Dermis microvascular lymphatic vessel endothelial cell (primary cell): ENCODE measurements at places on chromosomes 12 and 14. TPM values are rescaled to one million over a fixed set of nuclear protein-coding genes. Genes with fewer than 3 reads are reported as not detected.
A peak's percentile ranks its signal among the peaks of the same experiment; 100 is the strongest.

The APPL2 gene
- 13.5 and 16.9 TPM in 2 replicates for total RNA-seq

- DNase-seq: no peak
Measured at GRCh38 chr12:53777936-53778644, 26.3 kb upstream of the CISTR start.

GRCh38 chr12:6772726-6773589 is 638 bp downstream of the LAG3 start:
- DNase-seq: no peak

The HOXC9 gene
- total RNA-seq: 0.13 and 1.3 TPM in 2 replicates

DNA sequence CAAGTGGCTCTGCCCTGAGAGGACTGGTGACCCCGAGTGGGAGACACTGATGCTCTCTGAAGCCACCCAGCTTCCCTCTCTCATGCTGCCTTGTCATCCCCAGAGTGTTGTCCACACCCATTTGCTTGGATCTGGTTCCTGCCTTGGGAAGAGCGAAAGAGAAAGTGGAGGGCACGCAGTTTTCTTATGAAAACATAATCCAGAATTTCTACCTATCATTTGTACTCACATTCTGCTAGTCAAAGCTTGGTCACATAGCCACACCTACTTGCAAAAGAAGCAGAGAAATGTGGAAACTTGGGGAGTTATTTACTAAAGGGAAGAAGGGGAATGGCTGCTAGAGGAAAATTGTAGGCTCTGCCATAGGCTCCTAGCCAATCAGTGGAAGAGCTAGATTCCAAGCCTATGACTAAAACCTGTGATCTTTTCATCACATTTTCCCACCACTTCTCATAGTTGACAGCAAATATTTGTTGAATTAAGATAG is 326.3 kb downstream of the ZFP36L1 start:
- no peak for DNase-seq

GRCh38 chr14:33596211-33597080 is 354.4 kb downstream of the EGLN3 start:
- peak; percentile 68 for DNase-seq

The GPX2 gene
- not detected in 2 replicates for total RNA-seq

GRCh38 chr14:77014734-77015133 is 13.8 kb downstream of the IRF2BPL start:
- no peak for DNase-seq

- DNase-seq: no peak
Measured at GRCh38 chr12:6603095-6603567, 4.0 kb downstream of the CHD4 start.

The KLRB1 gene
- not detected in 2 replicates for total RNA-seq

DNA sequence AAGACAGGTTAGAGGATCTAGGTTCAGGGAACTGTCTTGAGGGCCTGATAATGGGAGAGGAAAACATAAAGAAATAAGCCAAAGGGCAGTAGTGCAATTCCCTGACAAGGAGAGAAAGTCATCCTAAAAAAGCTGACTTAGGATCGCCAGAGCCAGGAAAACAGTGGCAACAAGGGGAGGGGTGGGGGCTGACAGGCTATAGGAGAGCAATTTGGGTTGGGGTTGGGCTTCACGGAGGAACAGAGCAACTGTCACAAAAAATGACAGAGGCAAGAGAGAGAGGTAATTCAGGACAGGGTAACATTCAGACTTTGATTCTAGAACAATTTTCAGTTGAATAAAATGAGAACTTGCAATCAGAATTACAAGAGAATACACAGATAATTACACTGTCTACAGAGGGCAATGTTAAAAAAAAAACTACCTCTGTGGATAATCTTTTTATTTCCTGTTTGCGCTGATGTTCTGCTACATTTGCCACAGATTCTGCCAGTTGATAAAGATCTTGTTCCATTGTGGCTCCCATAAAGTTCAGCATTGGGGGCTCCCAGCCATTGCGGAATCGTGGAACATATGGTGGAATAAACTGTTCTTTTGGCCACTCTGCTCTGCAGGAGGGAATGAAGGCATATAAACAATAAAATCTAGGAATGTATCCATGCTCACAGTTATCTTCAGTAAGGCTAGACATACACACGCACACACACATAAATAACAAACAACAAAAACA is 138.6 kb downstream of the EPS8 start:
- DNase-seq: peak; percentile 17

- no peak for DNase-seq
Measured at GRCh38 chr12:14982562-14982961, 9.7 kb downstream of the PDE6H start.

- no peak for DNase-seq
Measured at GRCh38 chr14:77230914-77231313, 40.1 kb downstream of the NGB start.

- peak; percentile 73 for DNase-seq
Measured at GRCh38 chr12:75623631-75624154, 112.3 kb upstream of the KRR1 start.

- DNase-seq: no peak
Measured at GRCh38 chr12:100332852-100333251, 24.0 kb upstream of the SLC17A8 start.

- DNase-seq: peak; percentile 21
Measured at GRCh38 chr12:27244689-27245488, 803 bp downstream of the STK38L start.

- DNase-seq: peak; percentile 94
Measured at GRCh38 chr12:12776261-12776660, 9.2 kb upstream of the APOLD1 start.

DNA sequence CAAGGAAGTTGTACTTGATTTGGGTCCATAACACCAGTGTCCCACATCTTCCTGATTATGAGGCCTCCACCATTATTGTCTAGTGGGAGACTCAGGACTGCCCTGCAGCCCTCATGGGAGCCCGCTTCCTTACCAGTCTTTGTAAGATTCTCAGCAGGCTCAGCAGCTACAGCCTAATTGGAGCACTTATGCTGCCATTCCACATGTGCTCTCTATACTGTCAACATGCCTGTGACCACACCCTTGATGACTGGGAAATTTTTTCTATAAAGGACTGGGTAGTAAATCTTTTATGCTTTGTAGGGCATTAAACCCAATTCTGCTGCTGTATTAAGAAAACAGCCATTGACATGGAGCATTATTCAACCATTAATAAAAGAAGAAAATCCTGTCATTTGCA is 145.5 kb upstream of the IGF1 start:
- DNase-seq: no peak

The PGF gene
- 34.1 and 44.8 TPM in 2 replicates for total RNA-seq

DNA sequence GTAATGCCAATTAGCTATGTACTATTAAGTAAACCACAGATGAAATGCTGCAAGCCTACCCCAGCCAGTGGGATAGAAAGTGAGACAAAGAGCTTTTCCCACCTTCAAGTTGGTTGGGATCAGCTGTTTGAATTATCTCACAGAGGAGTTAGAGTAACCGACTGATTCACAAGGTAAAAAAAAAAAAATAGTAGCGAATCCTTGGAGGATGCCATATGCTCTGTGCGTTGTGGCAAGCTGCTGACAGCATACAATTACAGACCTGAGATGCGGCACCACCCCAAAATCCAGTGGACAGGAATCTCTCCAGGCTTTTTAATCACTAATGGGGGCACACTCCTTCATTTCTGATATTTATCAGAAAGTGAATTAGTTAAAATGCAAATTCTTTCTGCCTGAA is 157.0 kb upstream of the RMST start:
- no peak for DNase-seq

The LALBA gene
- not detected in 2 replicates for total RNA-seq

The VRTN gene
- not detected in 2 replicates for total RNA-seq

The C14orf132 gene
- total RNA-seq: 3.5 and 5.2 TPM in 2 replicates

DNA sequence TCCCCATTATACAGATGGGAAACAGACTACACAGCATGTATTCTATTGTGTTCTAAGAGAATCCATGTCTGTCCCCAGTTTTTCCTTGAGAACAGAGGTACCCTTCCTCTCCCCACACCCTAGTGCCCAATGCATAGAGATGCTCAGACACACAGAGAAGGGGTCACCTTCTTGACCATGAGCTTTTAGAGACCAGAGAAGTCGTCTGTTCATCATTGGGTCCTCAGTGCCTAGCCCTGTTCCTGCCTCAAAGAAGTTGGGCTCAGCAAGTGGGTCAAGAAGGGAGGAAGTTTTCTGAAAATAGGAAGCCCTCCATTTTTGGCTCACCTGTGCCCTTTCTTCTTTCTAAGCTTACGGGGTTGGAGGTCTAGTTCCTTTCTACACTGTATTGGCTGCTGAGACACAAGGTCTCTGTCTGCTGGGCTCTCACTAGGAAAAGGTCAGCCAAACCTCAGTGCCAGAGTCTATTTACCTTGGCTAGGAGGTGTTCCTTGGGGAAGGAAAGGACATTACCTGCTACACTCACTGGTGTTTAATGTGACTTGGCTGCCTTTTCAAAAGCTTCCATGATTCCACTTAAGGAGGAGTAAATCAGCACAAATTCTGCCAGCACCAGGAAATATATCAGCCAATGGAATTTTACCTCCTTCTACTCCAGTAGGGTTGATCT is 198.5 kb upstream of the PWP1 start:
- no peak for DNase-seq

- no peak for DNase-seq
Measured at GRCh38 chr14:36859119-36859518, 197.5 kb downstream of the PAX9 start.

DNA sequence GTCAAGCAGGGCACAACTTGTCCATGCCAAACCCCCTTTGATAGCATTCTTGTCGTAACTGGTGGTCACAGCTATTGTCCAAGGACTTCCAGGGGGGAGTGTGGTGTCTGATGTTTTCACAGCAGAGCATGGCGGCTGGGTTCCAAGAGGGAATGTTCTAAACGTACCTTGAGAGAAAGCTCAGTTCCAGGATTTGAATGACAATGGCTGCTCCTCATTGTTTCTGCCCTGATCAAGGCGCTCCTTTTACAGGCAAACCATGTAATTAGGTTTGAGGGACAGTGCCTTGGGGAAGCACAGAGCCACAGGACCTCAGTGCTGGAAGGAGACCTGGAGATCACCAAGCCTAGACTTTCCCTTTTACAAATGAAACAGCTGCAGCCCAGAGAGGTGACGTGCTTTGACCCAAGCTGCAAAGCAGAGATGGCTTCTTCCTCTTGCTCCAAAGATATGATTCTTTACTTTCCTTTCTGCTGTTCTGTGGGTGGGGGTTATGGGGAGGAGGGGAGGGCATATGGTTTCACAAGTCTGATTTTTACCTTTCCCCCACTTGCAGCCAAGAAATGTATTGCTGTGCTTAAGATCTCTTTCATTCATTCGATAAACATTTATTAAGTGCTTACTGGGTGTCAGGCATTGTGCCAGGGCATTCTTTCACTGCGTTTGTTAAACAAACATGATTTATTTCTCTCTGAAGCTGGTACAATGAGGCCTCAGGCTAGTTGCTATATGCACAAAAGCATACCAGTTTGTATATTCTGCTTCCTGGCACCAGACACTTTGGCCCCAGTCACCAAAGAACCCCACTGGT is 172.8 kb downstream of the KTN1 start:
- peak; percentile 91 for DNase-seq

- no peak for DNase-seq
Measured at GRCh38 chr12:2753536-2753935, 41.2 kb upstream of the FKBP4 start.

- no peak for DNase-seq
Measured at GRCh38 chr12:122298071-122298748, 31.9 kb upstream of the VPS33A start.

DNA sequence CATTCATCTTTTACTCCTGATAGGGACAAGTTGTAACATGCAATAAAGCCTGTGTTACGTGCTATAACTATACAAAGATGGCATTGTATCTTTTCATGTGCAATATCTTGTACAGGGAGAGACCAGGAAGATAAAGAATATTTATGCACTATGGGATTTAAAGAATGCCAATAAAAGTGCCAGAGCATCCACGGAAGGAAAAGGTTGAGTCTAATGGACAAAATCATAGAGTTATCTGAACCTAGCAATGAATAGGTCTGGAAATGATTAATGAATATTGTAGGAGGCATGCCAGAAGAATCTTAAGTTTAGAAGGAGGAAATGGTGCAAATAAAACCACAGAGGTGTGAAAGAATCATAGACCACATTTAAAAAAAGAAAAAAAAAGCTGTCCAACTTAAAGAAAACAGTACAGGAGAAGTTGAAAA is 263.9 kb downstream of the KCNC2 start:
- DNase-seq: no peak

The BDKRB2 gene
- under 0.01 and 0.26 TPM in 2 replicates for total RNA-seq

DNA sequence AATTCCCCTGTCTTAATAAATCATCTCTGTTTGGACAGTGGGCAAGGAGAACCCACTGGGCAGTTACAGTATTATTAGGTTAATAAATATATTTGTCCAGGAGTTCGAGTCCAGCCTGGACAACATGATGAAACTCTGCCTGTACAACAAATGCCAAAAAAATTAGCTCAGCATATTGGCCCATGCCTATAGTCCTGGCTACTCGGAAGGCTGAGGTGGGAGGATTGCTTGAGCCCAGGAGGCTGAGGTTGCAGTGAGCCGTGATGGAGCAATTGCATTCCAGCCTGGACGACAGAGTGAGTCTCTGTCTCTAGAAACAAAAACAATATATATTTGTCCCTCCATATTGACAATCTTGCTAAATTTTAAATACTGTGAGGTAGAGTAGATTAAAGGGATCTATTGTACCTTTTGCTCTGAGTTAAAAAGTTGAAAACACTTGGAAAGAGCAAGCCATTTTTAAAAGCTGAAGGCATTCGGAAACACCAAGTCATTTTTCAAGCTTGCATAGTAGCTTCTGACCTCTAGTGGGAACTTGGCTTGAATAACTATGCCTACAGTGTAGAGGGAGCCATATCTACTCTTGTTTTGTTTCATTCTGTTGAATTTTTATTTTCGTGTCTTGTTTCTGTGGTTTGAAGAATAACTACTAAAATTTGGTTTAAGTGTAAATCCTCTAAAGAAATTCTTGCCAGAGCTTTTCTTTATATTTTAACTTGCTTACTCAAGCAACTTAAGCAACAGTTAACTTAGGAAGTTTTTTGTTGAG is 14.6 kb upstream of the EEA1 start:
- no peak for DNase-seq

The SOCS2 gene
- 60.9 and 64.4 TPM in 2 replicates for total RNA-seq

- no peak for DNase-seq
Measured at GRCh38 chr12:25864306-25865276, 93.9 kb upstream of the RASSF8 start.

DNA sequence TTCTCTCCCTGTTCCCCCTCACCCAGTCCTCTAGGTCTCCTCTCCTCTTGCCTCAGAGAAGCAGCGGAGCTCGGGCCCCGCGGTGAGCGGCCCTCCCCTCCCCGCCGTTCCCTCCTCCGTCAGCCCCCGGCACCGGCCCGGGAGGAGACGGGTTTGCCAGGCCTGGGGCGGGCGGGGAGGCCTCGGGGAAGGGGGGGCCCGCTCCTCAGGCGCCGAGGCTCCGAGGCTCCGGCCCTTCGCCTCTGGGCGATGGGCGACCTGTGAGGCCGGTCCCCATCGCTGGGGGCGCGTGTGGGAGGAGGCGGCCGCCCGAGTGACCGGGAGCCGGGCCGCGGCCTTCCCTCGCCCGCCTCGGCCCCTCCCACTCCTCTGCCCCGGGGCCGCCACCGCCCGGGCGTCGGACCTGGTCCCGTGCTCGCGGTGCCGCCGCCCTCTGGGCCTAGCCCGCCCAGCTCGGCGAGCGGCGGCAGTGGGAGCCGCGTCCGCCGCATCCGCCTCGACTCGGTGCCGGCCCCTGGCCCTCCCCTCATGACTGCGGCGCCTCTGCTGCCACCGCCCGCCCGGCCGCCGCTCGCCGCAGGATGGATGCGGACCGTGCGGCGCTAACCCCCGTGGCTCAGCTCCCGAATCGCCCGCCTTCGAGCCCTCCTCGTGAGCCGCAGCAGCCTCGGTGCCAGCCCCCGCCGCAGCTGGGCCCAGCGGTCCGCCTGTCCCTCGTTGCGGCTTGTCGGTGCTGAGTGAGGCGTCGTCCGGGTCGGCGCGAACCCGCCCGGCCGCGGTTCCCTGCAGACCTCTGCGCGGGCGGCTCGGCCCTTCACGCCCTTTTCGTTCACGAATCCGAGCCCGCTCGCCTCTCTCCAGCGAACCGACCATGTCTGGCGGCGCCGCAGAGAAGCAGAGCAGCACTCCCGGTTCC is 574 bp downstream of the WNK1 start:
- DNase-seq: peak; percentile 69
